GM12864 (cell line): ENCODE measurements at places on chromosomes 5 and 9.

DNA sequence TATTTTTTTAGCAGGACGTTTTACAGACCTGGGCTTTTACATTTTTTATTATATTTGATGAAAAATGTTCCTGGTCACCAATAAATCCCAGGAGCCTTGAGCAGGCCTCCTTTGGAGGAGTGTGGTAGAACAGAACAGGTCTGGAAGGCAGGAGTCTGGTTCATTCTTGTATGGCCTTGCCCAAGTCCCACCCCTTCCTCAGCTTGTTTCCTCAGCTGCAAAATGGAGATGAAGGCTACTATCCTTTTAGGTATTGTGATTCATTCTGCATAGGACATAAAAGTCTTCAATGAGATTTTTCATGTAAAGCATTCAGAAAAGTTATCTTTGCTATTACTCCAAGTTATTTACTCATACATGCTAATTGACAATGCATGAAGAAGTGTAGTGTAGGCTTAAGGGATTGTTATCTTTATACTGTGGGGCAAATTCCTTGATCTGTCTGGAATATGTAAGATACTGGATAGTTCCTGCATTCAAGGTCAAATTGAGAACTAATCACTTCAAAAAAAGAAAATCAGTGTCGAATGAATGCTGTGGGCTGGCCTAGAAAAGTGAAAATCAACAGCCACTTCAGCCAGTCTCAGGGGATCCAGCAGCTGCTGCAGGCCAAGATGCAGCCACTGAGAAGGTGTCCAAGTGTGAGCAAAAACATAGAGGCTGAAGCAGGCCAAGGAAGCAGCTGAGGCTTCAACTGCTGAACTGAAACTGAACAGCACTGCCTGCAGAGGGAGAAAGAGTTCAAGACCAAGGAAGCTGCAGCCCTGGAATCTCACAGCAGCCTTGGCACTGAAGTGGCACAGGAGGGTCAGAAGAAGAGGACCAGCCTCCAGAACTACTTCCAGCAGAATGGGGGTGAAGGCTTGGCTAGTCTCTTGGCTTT, 15.5 kb upstream of the SLC36A3 start:
- no peak for DNase-seq

- DNase-seq: no peak
Observed at GRCh38 chr5:43140286-43140685, 19.6 kb downstream of the ZNF131 start.

GRCh38 chr9:124666642-124667041, 104.5 kb downstream of the NR6A1 start:
- DNase-seq: no peak

- no peak for DNase-seq
Observed at GRCh38 chr5:159910843-159911229, 5.4 kb upstream of the ADRA1B start.

- no peak for DNase-seq
Observed at GRCh38 chr9:131799177-131799823, 59.4 kb upstream of the RAPGEF1 start.

DNA sequence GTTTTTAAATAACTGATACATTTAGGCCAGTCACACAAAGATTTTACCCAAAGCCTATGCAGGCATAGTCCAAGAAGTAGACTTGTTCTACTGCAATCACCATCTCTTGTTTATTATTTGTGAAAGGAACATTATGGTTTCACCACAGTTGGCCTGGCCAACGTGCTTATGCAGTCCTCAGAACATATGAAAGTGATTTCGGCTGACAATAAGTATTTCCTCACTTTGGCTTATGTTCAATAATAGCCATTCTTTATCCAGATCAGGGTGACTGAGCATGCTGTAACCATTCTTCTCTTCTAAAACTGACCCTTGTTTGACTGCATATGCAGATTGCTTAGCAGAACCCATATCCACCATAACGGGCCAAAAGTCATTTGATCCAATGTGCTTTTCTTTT, 76.6 kb upstream of the CCDC152 start:
- no peak for DNase-seq

GRCh38 chr9:107938801-107939386, 449.3 kb upstream of the KLF4 start:
- DNase-seq: no peak

GRCh38 chr5:168818558-168818957, 239.4 kb upstream of the PANK3 start:
- no peak for DNase-seq
